ENCODE measurements at places on chromosomes 1 and 21.

DNA sequence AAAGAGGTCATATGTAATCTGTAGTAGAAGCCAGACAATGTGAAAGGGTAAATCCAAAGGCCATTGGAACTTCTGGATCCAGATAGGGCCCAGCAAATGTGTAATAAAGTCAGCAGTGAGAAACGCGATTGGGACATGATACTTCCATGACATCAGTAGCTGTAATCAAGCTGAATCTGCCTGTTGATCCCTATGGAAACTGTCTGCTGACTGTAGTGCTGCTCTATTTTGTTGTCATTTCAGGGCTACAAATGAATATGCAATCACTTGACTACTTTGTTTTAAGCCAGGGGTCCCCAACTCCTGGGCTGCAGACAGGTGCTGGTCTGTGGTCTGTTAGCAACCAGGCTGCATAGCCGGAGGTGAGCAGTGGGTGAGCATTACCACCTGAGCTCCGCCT lies 46.0 kb upstream of the RHOU start:
- no peak for DNase-seq

DNA sequence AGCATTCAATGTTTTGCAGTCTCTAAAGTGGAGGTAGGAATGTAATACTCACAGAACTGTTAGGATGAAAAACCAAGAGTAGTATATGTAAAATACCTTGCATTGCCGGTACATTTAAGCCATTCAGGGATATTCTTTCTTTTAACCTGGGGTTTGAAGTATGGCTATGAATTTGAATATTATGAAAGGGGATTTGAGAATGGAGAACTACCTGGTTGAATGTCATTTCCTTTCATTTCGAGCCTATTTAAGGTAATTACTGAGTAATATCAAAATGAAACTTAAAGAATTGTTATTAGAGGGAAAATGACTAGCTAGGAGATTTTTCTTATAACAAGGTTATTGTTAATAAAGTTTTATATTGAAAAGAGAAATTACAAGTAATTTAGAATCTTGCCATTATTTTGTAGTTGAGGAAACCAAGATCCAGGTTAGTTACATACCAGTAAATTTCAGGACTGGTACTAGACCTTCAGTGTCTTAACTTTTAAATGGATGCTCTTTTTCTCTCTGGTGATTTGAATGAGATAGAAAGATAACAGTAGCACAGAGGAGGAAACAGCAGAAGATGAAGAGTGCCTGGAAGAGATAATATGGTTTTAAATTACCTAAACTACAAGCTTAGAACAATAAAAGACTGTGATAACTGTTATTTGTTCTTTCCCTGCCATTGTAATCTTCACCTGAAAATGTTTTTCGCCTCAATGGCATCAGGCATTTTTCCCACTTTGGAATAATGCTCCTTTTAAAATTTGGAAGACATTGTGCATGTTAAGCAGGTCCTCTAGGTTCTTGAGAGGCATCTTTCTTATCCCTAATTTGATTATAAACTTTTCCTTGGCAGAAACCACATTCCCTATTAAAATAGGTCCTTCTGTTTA lies 103.2 kb downstream of the PKN2 start:
- DNase-seq, result no peak

DNA sequence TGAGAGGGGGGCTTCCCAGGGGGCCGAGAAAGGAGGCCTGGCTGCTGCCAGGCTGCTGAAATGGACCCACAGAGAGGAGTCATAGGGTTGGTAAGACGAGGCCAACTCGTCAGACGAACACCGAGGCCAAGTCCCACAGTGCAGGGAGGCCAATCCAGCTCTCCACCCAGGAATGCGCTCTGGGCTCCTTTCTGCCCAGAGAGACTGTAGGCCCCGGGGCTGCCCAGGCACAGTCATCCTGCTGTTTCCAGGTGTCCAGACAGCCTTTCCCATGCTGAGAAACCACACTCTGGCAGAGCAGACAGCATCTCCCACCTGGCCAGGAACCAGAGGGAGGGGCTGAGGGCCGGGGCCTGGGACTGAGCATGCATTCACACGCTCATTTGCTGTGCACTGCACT lies 26.7 kb upstream of the RSPO1 start:
- DNase-seq, result no peak

DNA sequence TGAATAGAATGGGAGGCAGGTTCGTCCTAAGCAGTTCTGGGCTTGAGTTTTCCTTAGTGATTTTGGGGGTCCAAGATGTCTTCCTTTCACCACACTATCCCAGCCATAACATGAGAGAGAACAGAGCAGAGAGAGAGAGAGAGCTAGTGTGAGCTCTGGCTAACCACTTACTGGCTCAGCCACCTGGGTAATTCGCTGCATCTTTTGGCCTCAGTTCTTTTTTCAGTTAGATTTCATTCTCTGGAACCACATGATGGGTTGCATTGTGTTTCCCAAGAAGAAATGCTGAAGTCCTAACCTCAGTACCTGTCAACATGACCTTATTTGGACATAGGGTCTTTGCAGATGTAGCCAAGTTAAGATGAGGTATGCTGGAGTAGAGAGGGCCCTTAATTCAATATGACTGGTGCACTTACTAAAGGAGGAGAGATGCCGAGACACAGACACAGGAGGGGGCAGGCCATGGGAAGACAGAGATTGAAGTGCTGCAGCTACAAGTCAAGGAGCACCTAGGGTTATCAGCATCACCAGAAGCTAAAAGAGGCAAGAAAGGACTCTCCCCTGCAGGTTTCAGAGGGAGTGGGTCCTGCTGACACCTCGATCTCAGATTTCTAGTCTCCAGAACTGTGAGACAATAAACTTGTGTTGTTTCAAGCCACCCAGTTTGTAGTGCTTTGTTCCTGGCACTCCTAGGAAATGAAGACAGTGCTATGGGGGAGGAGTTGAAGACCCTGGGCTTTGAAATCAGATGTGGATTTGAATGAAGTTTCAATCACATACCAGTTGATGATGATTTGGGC lies 26.2 kb upstream of the TARBP1 start:
- no peak for DNase-seq

- DNase-seq, result no peak
Observed at GRCh38 chr1:201576914-201577313, 38.0 kb downstream of the NAV1 start.

- no peak for DNase-seq
Observed at GRCh38 chr21:31623664-31624063, 35.8 kb upstream of the SOD1 start.

DNA sequence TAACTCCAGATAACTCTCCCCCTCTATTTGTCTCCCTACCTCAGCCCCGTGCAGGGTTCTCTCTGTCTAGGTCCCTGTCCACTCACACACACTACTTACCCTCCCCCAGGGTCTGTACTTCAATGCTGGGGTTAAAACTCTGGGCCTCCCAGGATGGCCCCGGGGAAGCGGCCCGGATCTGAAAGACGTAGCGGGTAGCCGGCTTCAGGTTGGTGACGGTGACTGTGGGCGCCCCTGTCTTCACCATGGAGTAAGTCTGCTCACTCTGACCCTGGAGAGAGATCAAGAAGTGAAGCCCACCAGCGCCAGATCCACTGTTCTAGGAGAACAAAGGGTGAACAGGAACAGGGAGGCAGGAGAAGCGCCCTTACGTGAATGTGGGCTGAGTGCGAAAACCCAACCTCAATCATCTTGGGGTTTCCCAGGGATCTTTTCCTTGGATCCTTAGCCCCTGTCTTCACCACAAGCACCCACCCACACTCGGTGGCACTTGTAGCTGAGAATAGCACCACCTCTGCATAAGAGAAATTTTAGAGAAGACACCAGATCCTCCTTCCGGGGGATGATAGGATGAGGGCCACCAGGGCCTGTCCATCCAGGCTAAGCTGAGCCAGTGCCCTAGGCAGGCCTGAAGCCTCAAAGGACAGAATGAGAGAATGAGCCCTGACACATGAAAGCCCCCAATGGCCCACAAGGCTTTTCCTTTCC lies 33.5 kb downstream of the EPHA10 start:
- no peak for DNase-seq

- peak; percentile 77 for DNase-seq
Observed at GRCh38 chr1:207004931-207005830, 27.4 kb downstream of the C1orf116 start.

- no peak for DNase-seq
Observed at GRCh38 chr1:204287466-204287891, 72.2 kb downstream of the PLEKHA6 start.

All from hematopoietic multipotent progenitor cell treated with erythropoietin and hydrocortisone succinate and interleukin-3 and kit ligand, for 15 days (in vitro differentiated cells).